ENCODE measurements at places on chromosomes 1 and 21.

- DNase-seq: no peak
These were observed 28.1 kb upstream of the PPP2R5A start for GRCh38 chr1:212257157-212257556.

- DNase-seq: no peak
These were observed 29.1 kb upstream of the SEC16B start for GRCh38 chr1:177998696-177999631.

DNA sequence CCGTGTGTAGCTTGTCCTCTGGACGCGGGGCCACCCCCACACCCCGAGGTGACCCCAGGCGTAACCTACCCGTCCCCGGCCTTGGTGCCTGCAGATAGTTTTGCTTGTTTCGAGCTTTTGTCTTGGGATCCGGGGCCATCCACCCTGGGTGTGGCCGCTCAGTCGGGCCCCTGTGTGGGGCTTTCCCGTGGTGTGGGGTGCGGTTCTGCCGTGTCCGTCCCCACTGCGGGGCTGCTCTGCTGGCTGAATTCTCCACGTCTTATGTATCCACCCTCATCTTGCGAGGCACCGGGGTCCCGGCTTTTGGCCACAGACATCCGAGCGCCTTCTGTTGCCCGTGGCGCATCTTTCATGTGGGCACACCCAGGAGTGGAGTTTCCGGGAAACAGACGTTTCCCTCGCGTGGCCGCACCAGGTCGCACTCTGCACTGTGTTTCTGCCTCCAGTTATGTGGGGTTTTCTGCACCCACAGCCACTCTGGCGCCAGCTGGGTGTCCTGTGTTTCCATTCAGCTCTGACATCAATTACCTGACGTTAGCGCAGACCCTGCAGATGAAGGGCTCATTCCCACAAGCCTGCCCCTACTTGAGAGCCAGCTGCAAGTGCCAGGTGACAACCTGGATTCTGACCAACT is 64.9 kb downstream of the PRKCZ start:
- no peak for DNase-seq

DNA sequence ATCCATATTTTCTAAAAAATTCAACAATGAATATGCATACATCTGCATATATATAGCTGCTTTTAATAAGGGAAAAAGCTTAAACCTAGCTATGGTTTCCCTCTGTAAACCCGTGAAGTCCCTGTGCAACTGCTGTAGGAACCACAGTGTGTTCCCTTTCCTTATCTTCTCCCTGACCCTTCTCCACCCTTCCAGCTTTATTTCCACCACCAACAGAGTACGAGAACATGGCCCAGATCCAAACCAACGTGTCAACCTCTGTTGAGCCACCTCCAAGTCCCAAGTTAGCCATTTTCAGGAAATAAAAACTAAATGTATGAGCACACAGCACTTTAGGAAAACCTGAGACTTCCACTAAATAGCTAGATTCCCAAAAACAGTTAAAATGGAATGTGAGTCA is 20.3 kb downstream of the SUSD4 start:
- DNase-seq: no peak

- no peak for DNase-seq
These were observed 510.8 kb upstream of the B3GALT2 start for GRCh38 chr1:193697115-193697762.

GRCh38 chr1:33181921-33182341 is at the start of gene TRIM62:
Gene TRIM62, minus strand, starts transcription at chr1:33182043. Its CDS starts 611 bp downstream, at chr1:33181432.
- DNase-seq: no peak

DNA sequence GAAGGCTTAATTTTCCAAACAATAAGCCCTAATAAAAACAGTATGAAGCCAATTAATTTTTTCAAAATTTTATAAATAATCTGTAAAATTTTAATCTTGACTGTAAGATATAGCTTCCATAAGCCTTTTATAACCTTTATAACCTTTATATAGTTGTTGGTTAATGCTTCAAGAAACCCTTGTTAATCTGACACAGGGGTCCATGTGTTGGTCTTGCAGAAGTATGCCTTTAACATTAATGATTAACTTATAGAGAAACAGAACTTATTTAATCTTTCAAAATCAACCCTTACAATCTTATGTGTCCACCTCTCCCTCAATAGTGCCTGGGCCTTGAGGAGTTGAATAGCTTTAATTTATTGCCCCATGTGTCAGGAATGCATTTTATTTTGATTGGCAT is 23.2 kb upstream of the HAO2 start:
- no peak for DNase-seq

DNA sequence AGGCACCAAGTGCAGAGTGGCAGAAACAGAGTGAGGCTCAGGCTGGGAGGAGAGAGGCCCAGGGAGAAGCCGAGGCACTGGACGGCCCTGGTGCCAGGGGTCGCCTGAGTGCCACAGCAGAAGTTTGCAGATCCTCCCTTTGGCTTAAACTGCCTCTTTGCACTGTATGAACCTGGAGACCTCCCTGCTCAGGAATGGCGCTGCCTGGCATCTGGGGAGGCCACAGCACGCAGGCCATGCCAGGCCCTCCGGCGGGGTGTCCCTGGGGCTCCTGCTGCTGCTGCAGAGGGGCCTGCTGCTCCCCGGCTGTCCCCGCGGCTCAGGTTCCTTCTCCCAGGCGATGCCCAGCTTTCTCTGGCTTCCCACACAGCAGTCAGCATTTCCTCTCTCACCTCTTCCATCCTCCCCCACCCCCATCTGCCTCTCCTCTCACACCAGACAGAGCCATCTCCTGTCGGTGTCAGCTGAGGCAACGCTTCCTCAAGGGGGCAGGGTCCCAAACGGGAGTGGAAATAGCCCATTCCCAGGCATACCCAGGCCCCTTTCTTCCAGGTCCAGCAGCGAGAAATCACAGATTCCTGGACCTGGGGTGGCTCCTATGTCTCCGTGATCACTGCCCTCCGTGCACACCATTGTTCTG is 35.2 kb downstream of the SYT6 start:
- DNase-seq: no peak
